Type B pancreatic cell (in vitro differentiated cells): ENCODE measurements at places on chromosomes 2 and 18.

DNA sequence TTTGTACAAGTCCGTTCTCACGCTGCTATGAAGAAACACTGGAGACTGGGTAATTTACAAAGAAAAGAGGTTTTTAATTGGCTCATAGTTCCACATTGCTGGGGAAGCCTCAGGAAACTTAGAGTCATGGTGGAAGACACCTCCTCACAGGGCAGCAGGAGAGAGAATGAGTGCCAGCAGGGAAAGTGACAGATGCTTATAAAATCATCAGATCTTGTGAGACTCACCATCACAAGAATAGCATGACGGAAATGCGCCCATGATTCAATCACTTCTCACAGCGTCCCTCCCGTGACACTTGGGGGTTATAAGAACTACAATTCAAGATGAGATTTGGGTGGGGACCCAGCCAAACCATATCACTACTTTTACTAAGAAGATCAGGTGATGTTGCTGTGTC, 285.8 kb downstream of the TMX3 start:
- DNase-seq = no peak

- DNase-seq = no peak
Observed at GRCh38 chr2:147051814-147052213, 793.0 kb upstream of the ACVR2A start.

- no peak for DNase-seq
Observed at GRCh38 chr2:218691234-218691633, 19.3 kb downstream of the STK36 start.

GRCh38 chr2:57908736-57909161, 137.9 kb upstream of the VRK2 start:
- DNase-seq = no peak

DNA sequence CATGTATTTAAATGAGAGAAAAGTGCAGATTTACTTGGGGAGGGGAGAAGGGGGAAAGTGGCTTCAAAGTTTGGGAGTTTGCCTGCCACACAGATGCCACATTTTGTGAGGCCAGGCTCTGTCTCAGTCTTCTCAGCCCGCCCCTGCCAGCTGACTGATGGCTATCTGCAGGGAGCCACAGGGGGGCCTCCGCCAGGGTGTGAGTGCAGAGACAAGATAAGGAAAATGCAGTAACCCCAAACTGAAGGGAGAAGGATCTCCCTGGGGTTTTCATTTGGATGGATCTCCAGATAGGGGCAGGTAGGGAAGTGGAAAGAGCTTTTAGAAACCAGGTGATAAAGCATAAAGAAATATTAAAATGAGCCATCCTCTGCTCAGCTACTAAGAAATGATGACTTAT, 128.8 kb downstream of the ZNF521 start:
- DNase-seq = no peak

- no peak for DNase-seq
Observed at GRCh38 chr2:140747665-140748064, 1383.2 kb downstream of the LRP1B start.

DNA sequence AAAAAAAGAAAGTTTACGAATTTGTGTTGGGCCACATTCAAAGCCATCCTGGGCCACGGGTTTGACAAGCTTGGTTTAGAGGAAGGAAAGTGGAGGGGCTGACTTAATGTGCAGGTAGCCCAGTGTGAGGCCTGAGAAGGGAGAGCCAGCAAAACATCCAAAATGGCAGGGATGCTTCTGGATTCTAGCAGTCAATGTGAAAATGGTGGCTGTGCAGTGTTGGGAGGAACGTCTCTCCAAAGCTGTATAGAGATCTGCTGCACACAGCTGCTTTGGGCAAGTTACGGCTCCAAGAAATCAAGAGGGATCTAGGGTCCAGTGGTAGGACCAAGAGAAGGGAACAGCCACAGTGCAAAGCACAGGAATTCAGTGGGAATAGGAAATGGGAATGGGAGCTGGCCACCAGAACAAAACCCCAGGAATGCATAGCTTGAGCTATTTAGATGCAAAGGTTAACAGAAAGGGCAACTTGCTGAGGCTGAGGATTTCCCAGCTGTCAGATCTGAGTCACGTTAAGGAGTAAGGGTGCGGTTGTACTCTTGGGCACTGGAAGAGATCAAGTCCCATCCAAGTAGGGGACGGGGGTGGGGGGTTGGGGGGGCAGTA, 70.6 kb downstream of the B3GNT2 start:
- DNase-seq = no peak
